ENCODE measurements at places on chromosomes 2 and 18.
A peak's percentile ranks its signal among the peaks of the same experiment; 100 is the strongest.

GRCh38 chr2:218806346-218806978 is 24.5 kb downstream of the CYP27A1 start:
- no peak for DNase-seq

DNA sequence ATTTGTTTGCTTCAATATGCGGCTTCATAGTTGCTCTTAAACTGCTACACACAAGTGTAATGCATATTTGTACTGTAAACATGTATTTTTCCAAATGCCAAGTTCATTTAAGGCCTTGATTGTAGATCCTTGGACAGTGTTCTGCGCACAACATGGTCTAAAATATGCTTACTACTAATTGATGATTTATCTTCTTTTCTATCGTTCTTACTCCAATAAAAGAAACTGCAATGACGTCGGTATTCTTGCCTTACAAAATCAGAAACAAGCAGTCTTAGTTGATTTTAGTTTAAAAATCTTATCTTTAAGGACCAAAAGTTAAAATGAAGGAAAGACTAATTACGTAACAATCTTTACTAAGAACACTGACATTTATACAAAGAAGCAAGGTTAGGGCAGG is 224.3 kb upstream of the SMAD7 start:
- DNase-seq = no peak

- no peak for DNase-seq
Observed at GRCh38 chr18:22485808-22486244, 68.1 kb upstream of the CTAGE1 start.

DNA sequence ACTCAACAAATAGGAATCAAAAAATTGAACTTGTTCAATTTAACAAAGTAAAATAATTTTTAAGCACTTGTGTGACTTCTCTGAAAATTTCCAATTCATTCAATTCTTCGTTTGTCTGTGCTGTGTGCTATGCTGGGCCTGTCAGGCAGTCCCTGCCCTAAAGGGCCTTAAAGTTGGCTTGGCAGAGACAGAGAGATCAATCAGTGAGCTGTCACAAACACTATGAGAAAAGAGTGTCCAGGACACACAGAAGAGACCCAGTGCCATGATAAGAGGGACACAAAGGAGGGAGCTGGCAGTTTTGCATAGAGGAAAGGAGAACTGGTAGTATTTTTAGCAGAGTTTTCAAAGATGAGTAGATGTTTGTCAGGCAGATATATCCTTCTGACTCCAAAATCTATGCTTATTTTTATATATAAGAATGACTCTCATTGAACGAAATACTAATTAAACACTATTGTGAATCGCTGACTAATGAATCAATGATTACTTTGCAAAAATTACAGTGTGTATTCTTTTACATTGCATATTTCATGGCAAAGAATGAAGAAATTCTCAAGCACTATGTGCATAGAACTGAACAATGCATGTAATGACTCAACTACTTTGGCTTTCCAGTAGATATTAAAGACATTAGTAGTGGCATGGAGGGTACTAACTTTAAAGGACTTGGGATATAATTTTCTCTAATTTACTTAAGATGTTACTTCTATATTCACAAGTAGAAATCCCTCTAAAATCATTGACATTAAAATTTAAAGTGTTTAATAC is 193.3 kb upstream of the BOD1L2 start:
- DNase-seq = no peak

DNA sequence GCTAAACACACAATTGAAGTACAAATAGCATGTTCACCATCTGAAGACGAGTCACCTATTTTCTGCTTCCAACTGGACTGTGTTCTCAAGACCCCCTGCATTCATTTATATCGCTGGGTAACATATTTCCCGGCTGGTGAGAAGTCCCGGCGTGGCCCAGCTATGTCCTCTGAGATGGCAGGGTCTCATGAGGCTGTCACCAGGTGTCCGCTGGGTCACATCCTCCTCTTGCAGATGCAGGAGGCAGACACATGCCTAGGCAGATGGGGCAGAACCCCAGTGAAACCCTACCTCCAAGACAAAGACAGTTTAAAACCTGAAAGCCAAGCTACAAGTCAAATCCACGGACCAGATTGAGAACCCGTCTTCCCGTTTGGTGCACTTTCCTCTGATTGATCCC is 36.8 kb upstream of the UBE2F start:
- DNase-seq = no peak

- no peak for DNase-seq
Observed at GRCh38 chr2:73117441-73117840, 4.7 kb upstream of the RAB11FIP5 start.

GRCh38 chr2:190999949-191000665 is 13.9 kb downstream of the STAT1 start:
- no peak for DNase-seq

DNA sequence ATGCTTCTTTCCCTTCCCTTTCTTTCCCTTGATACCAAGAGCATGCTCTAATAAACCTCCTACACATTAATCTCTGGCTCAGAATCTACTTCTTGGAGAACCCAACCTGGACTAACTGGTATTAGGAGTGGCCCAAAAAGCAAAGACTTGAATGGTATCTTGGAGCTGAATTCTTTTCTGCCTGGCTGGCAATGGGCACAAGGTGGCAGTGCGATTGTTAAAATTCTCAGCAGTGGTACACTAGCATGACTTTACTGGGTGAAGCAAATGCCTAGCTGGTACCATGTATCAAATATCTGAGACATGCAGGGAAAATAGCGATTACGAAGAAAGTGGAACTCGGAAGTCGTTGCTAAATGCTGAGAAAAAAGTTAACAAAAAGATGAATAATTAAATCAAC is 376.1 kb downstream of the XIRP2 start:
- no peak for DNase-seq

- DNase-seq = peak; percentile 99
Observed at GRCh38 chr2:4628998-4629501, 925.7 kb downstream of the DCDC2C start.

- no peak for DNase-seq
Observed at GRCh38 chr18:30787410-30787809, 255.1 kb downstream of the DSC3 start.

- no peak for DNase-seq
Observed at GRCh38 chr2:7377916-7378569, 460.8 kb downstream of the RNF144A start.
